ENCODE measurements at places on chromosomes 4 and X. TPM values are rescaled to one million over a fixed set of nuclear protein-coding genes. Genes with fewer than 3 reads are reported as not detected.

Gene LUZP4
- not detected for polyA plus RNA-seq

Gene MFAP3L
- 1.4 TPM for polyA plus RNA-seq

Gene CPZ
- polyA plus RNA-seq = 8.6 TPM

Gene FGG
- polyA plus RNA-seq = not detected

Gene CITED1
- 14.7 TPM for polyA plus RNA-seq

Gene CFAP47
- polyA plus RNA-seq = not detected

Gene AFF2
- polyA plus RNA-seq = 0.66 TPM

Measured in forelimb muscle (tissue), 1 donor.